ENCODE measurements at places on chromosomes 3 and 15.
A peak's percentile ranks its signal among the peaks of the same experiment; 100 is the strongest.

- DNase-seq = no peak
Observed at GRCh38 chr3:190165253-190165652, 44.6 kb upstream of the P3H2 start.

- DNase-seq = no peak
Observed at GRCh38 chr15:50146632-50147031, 27.6 kb upstream of the ATP8B4 start.

- DNase-seq = no peak
Observed at GRCh38 chr15:47971637-47972036, 149.2 kb upstream of the SLC24A5 start.

GRCh38 chr3:111608383-111608782 lies 13.2 kb upstream of the ZBED2 start:
- no peak for DNase-seq

DNA sequence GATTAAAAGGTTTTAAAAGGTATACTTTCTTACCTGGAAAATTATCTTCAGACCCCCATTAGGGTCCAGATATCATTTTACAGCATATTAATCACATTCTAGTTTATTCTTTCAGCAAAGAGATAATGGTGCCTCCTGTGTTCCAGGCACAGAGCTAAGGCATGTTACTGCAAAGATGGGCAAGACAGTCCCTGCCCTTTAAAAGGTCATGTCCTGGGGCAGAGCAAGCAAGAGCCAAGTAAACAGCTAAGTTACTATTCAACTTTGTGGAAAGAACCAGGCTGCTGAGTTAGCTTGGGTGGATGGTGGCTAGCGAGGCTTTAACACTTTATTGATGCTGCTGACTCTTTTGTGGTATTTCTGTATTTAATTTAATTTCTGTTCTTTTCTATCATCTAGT lies 75.0 kb downstream of the LRRC28 start:
- no peak for DNase-seq

DNA sequence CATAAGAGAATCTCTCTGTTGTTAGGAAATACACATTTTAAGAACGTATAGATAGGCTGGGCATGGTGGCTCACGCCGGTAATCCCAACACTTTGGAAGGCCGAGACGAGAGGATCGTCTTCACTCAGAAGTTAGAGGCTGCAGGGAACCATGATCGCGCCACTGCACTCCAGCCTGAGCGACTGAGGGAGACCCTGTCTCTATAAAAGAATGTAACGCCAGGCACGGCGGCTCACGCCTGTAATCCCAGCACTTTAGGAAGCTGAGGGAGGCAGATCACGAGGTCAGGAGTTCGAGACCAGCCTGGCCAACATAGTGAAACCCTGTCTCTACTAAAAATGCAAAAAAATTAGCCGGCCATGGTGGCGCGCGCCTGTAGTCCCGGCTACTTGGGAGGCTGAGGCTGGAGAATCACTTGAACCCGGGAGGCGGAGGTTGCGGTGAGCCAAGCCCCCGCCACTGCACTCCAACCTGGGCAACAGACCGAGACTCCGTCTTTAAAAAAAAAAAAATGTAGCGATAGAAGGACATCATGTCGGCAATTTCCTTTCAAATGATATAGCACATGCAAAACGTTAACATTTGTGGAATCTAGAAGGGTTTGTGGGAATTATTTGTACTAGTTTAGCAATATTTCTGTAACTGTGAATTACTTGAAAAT lies 730 bp upstream of the RPL14 start:
- no peak for DNase-seq

DNA sequence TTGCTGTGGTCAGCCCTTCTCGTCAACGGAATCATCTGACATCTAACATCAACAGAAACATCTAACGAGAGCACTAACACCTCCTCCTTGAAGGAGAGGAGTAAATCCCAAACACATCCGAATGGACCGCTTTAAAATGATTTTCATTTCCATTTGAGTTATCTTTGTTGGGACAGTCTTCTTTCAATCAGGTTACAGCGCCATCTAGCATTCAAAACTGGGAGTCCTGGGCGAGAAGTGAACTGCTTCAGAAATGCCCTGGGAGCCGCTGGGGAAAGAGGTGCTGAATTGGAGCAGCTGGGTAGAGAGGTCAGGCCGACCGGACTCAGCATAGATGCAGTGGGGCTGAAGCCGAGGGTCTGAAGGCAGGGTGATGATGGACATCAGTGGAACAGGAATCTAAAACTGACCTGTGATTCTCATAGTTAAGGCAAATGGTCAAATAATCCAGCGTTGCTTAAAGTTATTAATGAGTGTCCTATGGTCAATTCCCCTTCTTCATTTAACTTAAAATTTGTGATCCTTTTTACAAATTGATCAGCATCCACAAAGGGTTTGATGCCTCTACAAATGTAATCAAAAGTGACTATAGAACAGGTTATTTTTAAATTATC lies 170.0 kb upstream of the NDN start:
- no peak for DNase-seq

DNA sequence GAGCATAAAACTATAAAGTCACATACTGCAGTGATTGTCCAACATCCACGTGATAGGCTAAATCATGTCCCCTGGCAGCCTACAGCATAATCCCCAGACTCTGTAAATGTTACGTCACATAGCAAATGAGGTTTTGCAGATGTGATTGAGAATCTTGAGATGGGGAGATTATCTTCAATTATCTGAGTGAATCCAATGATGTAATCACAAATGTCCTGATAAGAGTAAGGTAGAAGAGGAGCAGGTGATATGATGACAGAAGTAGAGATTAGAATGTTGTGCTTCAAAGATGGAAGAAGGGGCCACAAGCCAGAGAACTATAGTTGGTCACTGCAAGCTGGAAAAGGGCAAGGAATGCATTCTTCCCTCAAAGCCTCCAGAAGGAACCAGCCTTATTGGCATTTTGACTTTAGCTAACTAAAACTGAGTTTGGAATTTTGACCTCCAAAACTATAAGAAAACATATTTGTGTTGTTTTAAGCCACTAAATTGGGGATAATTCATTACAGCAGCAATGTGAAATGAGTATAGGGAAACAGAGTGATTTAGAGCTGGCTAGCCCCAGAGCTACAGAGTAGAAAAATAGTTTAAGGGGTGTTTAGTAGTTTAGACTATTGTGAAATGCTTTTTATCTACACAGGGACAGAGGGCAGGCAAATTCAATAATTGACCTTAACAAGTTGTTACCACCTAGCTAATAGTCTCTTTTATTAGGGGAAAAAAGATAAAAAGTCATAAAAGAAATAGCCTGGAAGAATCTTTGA lies 15.2 kb downstream of the SLC2A2 start:
- DNase-seq = no peak

- DNase-seq = peak; percentile 2
Observed at GRCh38 chr3:155382396-155383042, 89.0 kb upstream of the STRIT1 start.

DNA sequence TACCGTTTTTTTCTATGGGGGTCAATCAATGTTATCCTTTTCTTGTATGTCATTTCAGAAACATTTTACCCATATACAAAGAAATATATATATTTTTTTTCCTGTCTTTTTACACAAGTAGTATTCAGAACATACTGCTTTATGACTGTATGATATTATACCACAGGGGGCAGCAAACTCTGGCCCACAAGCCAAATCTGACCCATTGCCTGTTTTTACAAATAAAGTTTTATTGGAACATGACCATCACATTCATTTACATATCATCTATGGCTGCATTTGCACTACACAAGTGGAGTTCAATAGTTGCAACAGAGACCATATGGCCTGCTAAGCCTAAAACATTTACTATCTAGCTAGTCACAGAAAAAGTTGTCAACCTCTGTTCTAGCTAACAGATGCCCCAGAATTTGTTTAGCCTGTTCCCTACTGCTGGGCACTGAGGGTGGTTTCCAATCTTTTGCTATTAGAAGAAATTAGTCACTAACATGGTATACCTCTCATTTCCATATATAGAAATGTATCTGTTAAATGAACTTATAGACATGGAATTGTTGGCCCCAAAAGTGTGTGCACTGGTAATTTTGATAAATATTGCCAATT lies 57.7 kb downstream of the BFSP2 start:
- no peak for DNase-seq

DNA sequence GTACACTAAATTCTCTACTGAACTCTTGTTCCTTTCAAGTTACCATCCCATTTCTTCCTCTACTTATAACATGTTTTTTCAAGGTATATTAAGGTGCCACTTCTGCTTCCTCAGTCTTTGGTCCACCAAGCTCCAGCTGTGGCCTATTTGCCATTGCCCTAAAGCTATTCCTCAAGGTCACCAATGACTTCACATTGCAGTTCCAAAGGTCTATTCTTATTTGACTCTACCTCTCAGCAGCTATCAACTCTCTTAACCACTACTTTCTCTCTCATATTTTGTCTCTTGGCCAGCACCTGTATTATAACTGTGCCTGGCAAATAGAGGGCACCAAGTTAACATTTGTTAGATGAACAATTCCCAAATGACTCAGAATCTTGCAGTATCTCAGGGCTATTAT lies 354.7 kb downstream of the PLCL2 start:
- DNase-seq = no peak

DNA sequence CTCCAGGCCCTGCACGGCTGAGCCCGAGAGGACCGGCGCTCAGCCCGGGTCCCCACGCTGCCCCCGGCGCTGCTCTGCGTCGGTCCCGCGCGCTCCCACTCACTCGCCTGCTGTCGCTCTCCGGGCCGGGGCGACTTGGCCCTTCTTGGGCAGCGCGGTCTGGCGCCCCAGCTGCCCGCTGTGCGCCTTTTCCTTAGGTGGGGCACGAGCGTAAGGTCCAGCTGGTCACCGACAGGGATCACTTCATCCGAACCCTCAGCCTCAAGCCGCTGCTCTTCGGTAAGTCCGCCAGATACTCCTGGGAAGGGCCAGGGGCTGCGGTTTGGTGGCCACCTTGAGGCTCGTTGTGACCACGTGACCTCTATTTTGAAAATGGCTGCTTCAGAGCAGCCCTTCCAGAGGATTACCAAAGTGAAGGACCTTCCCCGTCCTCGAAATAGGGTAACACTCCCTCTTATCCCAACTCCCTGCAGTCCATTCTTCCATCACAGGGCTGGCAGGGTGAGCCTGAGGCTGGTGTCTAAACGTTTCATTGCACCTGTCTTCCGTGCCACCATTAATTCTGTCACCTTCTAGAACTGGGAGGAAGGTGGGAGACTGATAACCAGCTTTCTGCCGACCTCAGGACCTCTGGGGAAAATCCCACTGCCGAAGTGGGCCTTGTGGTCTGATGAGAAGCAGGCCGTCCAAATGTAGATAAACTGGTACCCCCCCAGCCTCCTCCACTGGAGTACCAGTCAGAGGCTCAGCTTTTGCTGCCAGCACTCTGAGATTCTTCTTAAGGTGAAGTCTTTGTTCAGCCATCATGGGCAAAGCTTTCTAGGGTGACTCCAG lies 812 bp downstream of the P4HTM start:
- peak; percentile 47 for DNase-seq

DNA sequence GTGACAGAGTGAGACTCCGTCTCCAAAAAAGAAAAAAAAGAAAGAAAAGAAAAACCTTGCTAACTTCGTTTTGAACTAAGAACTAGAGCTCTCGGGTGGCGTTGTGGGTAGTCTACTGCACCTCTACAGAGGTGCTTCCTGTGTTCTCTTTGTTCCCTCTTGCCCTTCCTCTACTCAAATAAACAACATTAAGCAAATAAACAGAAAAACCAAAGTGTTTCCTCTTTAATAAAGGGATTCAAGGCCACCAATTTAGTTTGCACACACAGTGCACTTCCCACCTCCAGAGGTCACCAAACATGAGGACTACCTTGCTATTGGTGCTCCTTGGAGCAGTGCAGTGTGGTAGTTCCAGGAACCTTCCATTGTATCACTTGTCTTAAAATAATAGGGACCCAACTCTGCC lies 354.2 kb upstream of the TBL1XR1 start:
- no peak for DNase-seq

DNA sequence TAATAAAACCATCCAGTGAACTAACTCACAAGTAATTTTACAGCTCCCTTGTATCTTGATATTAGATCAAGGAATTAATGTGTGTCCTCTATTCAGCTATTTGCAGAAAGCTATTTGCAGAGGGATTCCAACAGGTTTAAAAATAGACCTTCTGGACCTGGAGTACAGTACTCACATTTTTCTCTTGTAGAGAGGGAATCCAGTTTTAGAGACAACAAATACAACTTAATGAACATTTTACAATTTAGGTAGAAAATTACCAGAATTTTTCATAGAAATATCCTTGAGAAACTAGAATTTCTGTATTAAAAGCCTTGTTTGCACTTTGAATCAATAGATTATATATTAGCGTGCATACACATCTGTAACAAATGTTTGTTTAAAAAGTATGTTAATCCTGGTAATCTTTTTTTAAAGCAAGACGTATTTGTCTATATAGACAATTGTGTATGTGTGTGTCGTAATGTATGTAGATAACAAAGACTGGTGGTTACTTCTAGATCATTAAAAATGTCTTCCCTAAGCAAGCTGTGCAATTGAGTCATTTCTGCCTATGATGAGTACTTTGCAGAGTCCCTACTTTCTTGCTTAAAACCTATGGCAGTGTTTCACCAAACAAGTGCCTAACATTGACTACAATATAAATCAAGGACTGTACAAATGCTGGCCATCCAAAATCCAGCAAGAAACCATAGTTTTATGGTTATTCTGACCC lies 57.9 kb downstream of the PPP2R3A start:
- DNase-seq = no peak

DNA sequence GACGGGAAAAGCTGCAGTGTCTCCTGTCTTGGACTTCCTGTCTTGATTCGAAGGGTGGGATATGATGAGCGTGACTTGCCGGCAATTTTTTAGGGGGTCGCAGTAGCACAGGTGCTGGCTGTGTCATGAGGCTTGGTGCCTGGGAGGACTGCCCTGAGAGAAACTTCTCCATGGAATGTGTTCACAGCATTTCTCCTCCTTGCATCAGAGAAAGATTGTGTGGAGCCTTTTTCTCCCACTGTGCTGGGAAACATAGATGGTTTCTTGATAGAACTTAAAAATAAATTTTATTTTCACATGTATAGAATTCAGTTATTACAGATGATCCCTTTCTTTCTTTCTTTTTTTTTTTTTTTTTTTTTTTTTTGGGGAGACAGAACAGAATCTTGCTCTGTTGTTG lies 121.4 kb downstream of the KLHL25 start:
- DNase-seq = no peak

DNA sequence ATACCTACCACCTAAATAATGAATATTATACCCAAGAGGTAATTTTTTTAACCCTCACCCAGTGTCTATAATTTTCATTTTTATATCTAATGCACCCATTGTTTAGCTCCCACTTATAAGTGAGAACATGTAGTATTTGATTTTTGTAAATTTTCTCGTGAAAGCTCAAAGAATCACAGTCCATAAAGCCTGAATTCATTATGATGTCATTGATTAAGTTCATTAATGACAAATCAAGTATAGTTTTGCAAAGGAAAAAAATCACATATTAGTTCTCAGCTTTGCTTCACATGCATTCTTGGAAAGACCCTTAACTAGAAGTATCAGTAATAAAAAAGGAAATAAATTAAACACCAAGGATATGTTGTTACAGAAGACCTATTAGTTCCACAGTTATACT lies 425.3 kb upstream of the UBE2E2 start:
- no peak for DNase-seq

GRCh38 chr15:90838544-90838943 lies 29.8 kb upstream of the FURIN start:
- no peak for DNase-seq
